ENCODE measurements at places on chromosomes 16 and 17.

DNA sequence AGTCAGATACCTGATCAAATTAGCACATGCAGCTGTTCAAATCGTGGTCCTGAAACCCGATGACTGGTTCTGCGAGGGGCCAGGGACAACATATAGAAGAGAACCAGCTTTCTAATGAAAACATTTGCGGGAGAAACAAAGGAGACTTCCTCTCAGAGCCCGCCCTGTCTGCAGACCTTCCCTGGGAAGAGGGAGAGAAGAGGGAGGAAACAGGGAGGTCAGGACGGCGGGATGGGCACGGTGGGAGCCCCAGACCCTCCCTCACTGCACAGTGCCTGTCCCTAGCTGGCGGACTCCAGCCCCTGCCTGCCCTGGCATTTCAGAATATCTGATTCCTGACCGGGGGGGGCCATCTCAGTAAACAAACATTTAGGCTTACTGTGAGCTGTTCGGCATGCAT, 317.3 kb downstream of the FOXL1 start:
- DNase-seq, result no peak

DNA sequence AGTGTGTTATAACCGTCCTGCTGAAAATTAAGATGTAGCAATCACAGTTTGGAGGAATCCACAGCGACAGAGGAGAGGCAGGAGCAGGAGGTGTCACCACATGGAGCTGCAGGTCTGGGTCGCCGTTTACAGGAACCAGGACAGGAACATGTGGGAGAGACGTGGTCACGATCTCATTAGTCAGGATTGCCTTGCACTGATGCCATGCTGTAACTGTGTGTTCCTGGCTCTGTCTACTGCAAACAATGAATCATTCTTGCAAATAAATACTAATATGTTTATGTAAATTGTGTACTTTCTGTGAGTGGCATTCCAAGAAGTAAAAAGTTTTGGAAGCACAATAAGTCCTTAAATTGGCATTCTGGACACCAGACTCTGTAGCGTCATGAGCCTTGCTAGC, 271.8 kb downstream of the CPPED1 start:
- no peak for DNase-seq

- DNase-seq, result no peak
These were observed 7.0 kb downstream of the TUFM start for GRCh38 chr16:28839004-28839639.

DNA sequence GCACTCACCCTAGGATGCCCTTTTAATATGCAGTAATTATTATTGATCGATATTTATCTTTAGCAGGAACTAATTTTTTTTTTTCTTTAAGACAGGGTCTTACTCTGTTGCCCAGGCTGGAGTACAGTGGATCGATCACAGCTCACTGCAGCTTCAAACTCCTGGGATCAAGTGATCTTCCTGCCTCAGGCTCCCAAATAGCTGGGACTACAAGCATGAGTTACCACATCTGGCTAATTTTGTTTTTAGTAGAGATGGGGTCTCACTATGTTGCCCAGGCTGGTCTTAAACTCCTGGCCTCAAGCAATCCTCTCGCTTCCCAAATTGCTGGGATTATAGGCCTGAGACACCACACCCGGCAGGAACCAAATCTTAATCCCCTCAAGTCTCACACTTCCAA, 29.3 kb downstream of the KIAA0753 start:
- DNase-seq, result no peak

GRCh38 chr16:80547145-80547544, 6.4 kb downstream of the DYNLRB2 start:
- DNase-seq, result no peak

DNA sequence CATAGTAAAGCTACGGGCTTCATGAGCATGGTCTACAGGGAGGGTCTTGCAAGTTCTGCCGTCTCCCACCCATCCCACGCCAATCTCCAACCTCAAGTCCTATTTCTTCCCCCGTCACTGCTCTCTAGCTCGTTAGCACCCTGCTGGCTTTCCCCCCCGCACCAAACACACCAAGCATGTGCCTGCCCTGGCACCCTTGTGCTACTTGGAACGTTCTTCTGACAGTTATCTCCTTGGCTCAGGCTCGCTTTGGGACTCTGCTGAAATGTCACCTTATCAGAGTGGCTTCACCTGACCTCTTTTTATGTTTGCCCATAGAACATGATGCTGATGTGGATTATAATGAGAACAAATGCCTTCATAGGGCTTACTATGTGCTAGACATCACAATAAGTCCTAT, 21.9 kb downstream of the GLYR1 start:
- DNase-seq, result no peak

DNA sequence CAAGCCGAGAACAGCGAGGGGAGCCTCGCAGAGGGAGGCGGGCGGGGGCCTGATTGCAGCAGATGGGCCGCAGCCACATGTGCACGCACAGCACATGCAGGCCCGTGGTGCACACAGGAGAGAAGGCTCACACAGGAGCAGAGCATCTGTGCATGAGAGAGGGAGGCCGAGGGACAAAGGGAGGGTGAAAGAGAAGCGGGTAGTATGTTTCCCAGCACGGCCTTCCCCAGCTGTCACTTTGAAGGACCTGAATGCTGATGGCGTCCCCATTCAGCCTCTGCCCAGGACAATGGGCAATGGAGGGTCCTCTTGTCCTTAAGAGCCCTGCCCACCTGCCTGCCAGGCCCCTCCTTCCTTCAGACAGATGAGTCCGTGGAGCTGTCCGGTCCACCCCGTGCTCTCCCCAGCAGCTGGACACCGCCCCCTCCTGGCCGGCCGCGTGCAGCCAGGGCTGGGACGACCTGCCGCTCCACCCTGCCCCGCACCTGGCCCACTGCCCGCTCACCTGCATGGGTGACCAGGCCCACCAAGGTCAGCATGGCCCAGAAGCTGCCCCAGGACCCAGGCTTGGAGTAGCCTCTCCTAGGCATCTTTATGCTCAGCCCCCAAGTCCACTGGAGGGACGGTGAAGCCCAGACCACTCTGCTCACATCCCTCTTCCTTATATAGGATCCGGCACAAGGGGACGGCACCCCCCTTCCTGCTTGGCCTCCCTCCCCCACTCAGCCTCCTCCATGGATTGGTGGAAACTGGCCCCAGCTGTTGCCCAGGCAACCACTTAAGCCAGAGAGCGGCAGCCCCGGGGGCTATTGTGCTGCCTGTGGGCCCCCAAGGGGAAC, at the start of gene BTBD17:
Gene BTBD17 (minus strand): TSS at position 639 of the 839 bp plus-strand sequence. CDS start 49 bp downstream, at position 590.
- peak; percentile 5 for DNase-seq

DNA sequence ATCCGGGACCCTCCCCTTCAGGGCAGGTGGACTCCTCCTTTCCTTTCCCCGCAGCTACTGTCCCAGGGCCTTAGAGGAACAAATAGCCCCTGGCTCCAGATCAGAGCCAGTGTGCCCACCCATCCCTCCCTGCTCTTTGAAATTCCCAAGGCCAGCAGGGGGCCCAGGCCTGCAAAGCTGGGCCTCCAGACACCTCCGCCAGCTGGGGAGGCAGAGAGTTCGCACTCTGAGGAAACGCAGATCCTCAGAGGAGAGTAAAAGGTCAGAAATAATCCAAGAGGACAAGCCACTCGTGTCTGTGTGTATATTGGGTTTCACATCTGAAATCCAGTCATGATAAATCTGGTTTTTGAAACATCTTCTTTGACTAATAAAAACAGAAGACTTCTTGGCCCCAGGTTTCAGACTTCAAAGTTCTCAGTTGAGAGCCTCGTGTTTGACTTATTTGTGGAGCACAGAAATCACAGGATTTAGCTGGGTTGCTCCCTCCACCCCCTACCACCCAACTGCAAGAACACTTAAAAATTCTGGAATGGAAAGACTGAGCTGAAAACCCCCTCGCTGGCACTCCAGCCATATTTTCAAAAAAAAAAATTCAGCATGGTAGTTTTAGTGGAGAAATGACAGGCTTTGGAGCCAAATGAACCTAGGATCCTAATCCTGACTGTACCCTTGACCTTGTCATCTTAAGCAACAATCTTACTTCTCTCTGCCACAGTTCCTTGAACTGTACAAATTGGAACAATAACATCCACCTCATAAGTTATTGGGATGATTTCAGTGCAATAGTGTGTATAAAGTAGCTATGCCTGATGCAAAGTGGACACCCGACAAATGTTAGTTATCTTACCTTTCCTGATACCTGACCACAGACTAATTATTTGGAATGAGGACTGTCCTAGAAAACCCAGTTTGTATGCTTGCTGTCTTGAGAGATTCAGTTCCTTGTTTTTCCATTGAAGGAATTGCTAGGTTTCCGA, 44.5 kb upstream of the TBX2 start:
- DNase-seq, result no peak

DNA sequence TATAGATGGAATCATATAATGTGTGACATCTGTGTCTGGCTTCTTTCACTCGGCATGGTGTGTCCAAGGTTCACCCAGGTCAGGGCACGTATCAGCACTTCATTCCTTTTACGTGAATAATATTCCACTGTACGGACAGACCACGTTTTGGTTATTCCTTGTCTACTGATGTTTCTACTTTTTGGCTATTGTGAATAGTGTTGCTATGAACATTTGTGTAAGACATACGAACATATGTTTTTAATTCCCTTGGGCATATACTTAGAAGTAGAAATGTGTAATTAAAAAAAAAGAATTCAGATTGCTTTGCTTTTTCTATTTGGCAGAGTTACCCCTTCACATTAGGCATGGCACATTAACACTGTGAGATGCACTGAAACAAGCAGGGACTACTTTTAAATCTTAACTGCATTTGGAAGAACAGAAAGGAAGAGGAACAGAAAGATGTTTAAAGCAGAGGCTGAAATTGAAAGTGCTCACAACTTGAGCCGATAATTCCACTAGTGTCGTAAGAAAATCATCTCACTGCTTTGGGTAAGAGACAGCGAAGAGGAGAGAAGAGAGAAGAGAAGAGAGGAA, 105.3 kb downstream of the VPS53 start:
- peak; percentile 90 for DNase-seq

Data from fibroblast of upper back skin (primary cell).